ENCODE measurements at places on chromosomes 3 and 15. TPM values are rescaled to one million over a fixed set of nuclear protein-coding genes. Genes with fewer than 3 reads are reported as not detected.

Gene FRMD5
- 0.39 TPM for total RNA-seq

Gene PARP9
- 41.9 TPM for total RNA-seq

Gene DUSP7
- total RNA-seq, result 36.8 TPM

Gene C15orf39
- 26.8 TPM for total RNA-seq

Gene PLIN1
- 4.1 TPM for total RNA-seq

Gene ST3GAL6
- total RNA-seq, result 21.1 TPM

Gene CHRNA3
- total RNA-seq, result not detected

Gene ERICH6
- not detected for total RNA-seq

Gene SOX2
- 0.29 TPM for total RNA-seq

Gene UBA7
- 102 TPM for total RNA-seq

Gene CCR9
- not detected for total RNA-seq

Gene NGLY1
- total RNA-seq, result 37.9 TPM

Gene CHRNA5
- total RNA-seq, result 0.84 TPM

Gene CEP19
- total RNA-seq, result 0.84 TPM

Gene ARGFX
- total RNA-seq, result not detected

Gene CHRD
- 46.5 TPM for total RNA-seq
